ENCODE measurements at places on chromosomes 7 and 10.

GRCh38 chr7:20172736-20173334 lies 44.3 kb downstream of the MACC1 start:
- no peak for DNase-seq

GRCh38 chr7:6551016-6551511 lies at the start of gene GRID2IP:
GRID2IP (minus strand) TSS chr7:6551461; CDS start chr7:6551436, 25 bp downstream.
- no peak for DNase-seq

DNA sequence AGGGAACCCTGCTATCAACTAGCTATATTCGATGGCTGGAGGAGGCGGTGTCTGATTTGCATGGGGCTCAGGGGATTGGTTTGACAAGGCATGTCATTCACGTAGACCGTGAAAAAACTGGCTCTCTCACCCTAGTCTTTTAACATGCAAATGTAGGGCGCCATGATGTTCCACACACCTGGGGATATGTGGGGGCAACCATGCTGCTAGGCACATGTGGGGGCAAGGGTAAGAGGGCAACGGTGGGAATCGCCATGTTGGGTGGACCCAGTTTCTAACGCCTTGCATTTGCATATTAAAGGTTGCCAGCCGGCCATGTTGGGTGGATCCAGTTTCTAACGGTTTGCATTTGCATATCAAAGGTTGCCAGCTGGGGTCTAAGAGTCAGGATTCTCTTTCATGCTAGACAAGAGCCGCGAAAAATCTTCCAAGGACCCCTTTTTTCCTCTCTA lies 419.2 kb upstream of the NFE2L3 start:
- no peak for DNase-seq

DNA sequence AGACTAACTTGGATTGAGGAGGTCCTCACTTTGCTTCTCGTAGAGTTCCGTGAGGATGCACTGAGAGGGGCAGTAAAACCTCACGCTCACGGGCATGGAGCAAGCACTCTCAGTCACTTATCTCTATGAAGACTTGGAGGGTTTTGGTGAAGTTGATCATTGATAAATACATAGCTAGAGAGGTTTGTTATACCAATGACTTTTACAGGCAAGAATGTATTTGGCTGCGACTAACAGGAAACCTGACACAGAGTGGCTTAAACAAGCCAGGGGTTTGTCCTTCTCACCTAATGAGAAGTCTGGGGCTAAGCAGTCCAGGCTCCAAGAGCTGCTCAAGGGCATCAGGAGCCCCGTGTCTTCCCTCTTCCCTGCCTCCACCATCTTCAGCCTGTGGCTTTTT lies 6.1 kb downstream of the BICC1 start:
- DNase-seq, result no peak

- DNase-seq, result no peak
These were observed 75.9 kb upstream of the NXPH1 start for GRCh38 chr7:8357536-8357935.

DNA sequence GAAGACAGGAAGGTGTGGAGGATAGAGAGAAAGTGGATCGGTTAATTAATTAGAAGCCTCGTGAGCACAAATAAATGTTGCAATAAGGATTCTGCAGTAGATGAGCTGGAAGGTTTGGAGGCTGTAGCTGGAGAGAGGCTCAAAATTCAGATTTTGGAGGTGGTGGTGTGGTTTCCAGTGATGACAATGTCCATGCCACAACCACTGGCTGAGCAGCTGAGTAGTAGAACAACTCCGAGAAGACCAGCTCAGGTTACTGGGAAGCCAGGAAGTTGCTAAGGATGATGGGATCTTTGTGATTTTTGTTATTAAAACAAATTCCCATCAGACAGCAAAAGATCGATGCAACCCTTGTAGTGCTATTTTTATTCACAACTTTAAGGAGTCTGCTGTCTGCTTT lies 7.7 kb downstream of the SLC26A4 start:
- DNase-seq, result no peak

GRCh38 chr7:156147756-156148504 lies 335.7 kb upstream of the SHH start:
- no peak for DNase-seq

DNA sequence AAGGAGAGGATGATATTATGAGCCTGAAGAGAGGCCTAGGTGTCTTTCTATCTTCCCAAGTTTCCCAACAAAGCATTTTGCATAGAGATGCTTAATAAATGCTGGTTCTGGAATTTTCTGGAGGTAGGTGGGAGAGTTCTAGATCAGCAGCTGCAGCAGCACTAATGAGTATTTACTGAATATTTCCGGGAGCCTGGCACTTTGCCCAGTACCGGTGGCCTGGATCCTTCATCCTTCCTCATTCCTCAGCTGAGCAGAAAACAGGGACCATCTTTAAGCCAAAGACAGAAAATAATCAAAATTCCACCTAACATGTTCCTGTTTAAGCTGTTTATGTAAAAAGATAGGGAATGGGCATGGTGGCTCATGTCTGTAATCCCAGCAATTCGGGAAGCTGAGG lies 813.2 kb upstream of the AUTS2 start:
- DNase-seq, result no peak

- DNase-seq, result no peak
These were observed 87.5 kb downstream of the SVOPL start for GRCh38 chr7:138613630-138614029.

GRCh38 chr7:149820622-149821190 lies 17.5 kb upstream of the ZNF862 start:
- DNase-seq, result no peak

GRCh38 chr7:139901901-139902300 lies 72.8 kb downstream of the TBXAS1 start:
- DNase-seq, result no peak

- peak; percentile 43 for DNase-seq
These were observed 41.1 kb upstream of the PRKAR1B start for GRCh38 chr7:767941-768731.

DNA sequence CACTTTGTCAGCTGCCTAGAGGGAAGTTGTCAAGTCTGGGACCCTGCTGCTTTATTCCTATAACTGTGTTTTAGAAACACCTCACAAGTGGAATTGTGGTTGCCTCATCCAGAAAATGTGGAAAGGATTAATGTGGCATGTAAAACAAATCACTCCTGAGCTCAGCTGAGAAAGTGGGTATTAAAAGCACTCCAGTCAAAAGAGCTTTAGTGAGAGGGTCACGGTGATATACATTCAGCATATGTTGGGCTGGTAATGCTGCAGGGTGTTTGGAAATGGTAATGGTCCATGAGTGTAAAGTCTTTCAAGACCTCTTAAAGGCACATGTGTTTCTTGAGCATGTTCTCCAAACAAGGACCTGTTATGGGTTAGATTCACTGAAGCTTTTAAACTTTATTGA lies 318.2 kb upstream of the MEOX2 start:
- no peak for DNase-seq

- no peak for DNase-seq
These were observed 13.9 kb downstream of the SUGCT start for GRCh38 chr7:40148671-40149070.

- no peak for DNase-seq
These were observed 9.8 kb upstream of the MAPK8 start for GRCh38 chr10:48296576-48297098.

DNA sequence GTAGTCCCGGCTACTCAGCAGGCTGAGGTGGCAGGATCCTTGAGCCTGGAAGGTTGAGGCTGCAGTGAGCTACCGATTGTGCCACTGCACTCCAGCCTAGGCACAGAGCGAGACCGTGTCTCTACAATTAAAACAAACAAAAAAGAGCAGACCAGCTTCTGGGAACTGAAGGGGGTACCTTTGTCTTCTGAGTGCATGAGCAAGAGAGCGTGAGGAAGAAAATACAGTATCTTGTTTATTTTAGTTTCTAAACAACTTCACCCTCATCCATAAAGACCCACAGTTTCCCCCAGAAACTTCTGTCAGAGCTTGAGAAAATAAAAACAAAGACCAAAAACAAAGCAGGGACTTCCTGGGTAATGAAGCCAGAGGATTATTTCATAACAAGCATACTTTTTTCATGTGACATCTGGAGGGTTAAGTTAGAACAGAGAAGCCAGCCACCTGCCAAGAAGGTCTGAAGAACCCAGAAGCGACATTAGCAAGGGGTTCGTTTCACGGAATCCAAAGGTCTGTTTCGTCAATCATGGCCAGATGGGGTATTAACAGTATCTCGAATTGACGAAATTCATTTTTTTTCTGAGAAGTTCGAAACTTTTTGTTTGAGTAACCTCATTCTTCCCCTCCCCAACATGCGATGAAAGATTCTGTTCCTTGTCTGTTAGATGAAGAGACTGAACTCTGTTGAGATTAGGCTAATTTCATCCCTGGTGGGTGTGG lies 10.2 kb upstream of the IL2RA start:
- DNase-seq, result no peak

- DNase-seq, result no peak
These were observed 243.9 kb downstream of the SNX13 start for GRCh38 chr7:17696422-17696821.

- no peak for DNase-seq
These were observed 43.1 kb upstream of the SEMA3A start for GRCh38 chr7:84237533-84238173.

GRCh38 chr7:139284252-139284896 lies 53.3 kb downstream of the UBN2 start:
- no peak for DNase-seq

GRCh38 chr7:69433081-69433480 lies 165.2 kb upstream of the AUTS2 start:
- DNase-seq, result no peak

GRCh38 chr10:42984035-42984610 lies 92.7 kb upstream of the RET start:
- DNase-seq, result no peak

- DNase-seq, result no peak
These were observed 36.3 kb downstream of the PYROXD2 start for GRCh38 chr10:98378722-98379121.

DNA sequence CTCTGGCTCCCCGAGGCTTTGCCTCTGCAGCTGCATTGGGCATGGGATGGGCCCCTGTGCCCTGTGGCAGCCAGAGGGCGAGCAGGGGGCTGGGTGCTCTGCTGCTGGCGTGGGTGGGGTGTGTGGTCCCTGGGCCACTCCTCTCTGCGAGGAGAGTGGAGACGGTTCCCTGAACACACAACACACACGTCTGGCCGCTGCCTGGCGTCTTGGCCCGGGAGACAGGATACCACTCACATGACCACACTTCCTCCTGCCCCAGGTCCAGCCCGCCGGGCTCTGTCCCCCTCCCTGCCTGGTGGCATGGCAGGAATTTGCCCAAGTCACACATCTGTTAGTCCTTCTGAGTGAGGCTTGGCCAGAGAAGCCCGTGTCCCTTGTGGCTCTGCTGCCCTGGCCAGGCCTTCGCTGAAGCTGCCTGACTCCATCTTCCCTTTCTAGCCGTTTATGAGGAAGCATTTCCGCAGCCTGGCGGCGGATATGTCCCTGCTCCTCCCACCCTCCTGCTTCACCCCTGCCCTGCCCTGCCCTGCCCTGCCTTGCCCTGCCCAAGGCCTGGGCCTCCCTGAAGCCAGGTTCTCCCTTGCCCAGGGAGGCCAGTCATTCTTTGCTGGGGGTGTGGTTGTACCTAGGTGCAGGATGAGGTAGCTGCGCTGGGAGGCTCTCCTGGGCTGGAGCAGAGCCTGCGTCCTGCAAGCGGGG lies 3.0 kb downstream of the BRI3 start:
- DNase-seq, result no peak

DNA sequence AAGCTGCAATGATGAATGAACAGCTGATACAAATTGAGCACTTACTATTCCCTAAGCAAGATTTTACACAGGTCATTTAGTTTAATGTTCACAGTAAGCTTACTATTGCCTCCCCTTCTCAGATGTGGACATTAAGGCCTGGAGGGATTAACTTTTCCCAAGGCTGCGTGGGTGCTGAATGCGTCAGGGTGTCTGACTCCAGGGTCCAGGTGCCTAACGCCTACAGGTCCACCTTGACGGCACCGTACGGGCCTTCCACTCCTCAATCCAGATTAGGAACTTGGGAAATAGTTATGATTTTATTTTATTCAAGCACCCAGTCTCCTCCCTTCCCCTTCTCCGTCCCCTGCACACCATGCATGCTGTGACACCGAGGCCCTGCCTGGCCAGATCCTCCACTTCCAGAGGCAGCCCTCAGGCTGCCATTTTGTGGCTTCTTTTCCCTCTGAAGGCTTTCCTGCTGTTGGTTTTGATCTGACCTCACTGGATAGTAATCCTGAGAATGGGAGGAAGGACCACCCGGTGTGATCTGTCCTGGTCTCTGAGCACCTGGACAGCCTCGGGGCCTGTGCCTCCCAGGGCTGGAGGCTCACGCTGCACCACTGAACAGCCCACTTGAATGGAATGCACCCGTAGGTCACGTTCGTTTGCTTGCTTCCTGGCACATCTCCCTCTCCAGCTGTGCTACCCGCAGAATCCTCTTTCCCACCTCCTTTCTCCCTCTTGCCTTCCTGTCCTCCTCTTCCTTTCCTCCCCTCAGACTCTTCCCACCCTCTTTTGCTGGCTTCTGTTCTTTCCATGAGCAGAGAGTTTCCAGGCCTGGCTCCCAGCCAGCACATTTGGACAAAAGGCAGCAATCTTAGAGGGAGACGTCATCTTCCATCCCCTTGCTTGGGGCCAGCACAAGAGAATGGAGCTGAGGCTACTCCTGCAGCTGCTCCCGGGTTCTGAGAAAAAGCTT lies 14.4 kb downstream of the DENND2A start:
- DNase-seq, result no peak

DNA sequence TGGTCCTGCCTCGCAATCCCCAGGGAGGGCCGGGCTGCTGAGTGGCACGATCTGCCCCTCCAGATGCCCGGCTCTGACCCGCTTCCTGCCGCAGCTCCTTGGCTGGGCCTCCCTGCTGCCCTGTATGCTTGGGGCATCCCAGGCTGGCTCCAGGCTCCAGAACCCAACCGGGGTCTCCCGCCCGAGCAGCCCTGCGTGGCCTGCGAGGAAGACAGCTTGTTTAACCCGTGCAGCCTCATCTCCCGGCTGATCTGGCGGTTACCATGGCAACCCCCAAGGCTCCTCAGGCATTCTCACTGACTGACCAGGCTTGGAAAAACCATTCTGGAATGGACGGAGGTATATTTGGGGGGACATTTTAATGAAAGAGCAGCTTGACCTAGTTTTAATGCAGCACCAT lies 232.4 kb upstream of the MYO3A start:
- DNase-seq, result no peak

DNA sequence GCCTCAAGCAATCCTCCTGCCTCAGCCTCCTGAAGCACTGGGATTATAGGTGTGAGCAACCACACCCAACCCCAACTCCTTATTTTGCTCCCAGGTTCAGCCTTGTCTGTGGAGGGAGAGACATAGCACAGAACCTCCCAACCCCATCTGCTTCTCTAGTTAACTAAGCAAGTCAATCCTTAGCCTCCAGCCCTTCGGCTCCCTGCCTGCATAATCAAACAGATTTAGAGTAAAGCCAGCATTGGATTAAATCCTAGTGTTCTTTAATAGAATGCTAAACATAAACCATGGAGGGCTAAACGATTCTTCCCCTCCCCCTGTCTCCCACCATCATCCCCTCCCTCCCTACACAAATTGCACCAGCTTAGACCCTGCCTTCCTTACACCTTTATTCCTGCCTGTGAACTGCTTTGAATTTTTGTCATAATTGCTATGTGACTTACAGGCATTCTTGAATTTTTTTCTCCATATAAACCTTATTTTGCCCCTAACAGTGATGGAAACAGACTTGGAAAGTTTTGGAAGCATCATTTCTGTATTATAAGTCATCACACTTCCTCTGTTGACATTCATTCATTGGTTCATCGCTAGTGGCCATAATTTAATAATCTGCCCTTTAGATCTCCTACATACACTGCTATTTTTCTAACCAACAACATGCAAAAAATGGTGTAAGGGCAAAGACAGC lies 72.6 kb upstream of the TOMM7 start:
- no peak for DNase-seq

- no peak for DNase-seq
These were observed 37.5 kb downstream of the TAS2R41 start for GRCh38 chr7:143514995-143515735.
